ENCODE measurements at places on chromosomes 1 and 21.

GRCh38 chr1:61289232-61290098 is 207.1 kb downstream of the NFIA start:
- DNase-seq, result no peak

- no peak for DNase-seq
Measured at GRCh38 chr1:200099040-200099439, 71.5 kb downstream of the NR5A2 start.

- DNase-seq, result no peak
Measured at GRCh38 chr1:20949871-20950590, 162.9 kb upstream of the HP1BP3 start.

DNA sequence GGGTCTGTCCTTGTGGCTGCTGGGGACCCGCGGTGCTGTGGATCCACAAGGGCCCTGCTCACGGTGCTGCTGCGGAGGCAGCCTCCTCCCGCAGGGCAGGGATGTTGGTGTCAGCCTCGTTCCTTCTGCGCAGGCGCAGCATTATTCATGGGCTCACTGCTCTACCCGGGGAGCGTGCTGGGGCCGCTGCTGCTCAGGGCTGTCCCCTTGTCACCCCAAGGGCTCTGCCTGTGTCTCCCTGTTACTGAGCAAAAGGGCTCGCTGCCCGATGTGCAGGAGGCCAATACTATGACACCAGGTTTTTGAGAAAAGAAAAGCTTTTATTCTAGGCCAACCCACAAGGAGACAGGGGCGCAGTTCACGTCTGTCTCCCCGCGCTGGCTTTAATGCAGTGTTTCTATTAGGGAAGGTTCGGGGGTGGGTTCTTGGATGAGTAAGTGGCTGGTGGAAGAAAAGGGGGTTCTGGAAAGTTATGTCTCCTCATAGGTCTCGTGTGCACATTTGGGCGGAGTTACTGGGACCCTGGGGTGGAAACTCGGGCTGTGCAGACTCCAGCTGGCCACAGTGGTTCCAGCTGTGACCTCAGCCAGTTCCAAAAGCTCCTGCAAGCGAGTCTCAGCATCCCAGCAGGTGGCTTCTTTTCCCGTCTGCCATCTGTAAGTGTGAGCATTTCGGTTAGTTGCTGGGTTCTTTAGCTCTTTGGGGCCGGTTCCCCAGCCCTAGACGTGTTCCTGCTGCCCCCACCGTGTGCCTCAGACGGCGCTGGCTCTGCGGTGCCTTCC is 40.8 kb upstream of the LRRC3 start:
- DNase-seq, result no peak

- no peak for DNase-seq
Measured at GRCh38 chr1:171868217-171868803, 27.0 kb downstream of the DNM3 start.

GRCh38 chr1:9628541-9629444 is 22.7 kb upstream of the PIK3CD start:
- DNase-seq, result no peak

GRCh38 chr1:88883156-88883555 is 8.2 kb downstream of the GTF2B start:
- no peak for DNase-seq

GRCh38 chr1:214102907-214103306 is 115.1 kb downstream of the PROX1 start:
- DNase-seq, result no peak

DNA sequence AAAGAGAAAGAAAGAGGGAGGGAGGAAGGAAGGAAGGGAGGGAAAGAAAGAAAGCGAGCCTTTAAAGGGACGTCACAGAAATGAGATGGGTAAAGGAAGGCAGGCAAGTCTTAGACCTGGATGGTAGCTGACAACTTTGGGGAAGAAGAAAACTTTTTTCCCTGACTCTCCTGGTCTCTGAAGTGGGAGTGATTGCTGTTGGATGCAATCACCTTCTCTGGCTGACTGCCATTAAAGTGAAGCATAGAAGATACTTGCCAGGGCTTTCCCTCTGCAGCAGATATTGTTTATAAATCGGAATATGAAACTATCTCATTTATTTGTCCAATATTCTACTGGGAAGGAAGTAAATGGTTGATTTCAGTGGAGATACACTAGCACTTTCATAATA is 27.0 kb downstream of the VCAM1 start:
- no peak for DNase-seq

DNA sequence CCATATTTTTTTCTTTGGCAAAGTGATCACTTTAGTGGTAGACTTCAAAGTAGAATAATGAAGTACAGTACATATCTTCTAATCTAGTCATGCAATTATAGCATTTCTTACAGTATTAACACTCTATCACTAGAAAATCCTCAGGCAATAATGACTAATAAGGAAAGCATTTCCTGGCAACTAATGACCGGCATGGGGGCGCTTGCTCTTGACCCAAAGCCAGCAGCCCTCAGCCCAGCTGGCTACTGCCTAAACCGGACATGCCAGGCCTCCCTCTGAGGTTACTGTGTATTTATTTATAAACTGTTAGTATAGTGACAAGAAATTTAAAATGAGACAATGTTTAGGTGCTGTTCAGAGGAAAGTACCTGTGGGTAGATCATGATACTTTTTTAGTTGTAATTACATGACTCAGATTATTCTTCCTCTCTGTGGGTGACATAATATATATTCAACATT is 633.8 kb downstream of the PTPRC start:
- DNase-seq, result peak; percentile 40

DNA sequence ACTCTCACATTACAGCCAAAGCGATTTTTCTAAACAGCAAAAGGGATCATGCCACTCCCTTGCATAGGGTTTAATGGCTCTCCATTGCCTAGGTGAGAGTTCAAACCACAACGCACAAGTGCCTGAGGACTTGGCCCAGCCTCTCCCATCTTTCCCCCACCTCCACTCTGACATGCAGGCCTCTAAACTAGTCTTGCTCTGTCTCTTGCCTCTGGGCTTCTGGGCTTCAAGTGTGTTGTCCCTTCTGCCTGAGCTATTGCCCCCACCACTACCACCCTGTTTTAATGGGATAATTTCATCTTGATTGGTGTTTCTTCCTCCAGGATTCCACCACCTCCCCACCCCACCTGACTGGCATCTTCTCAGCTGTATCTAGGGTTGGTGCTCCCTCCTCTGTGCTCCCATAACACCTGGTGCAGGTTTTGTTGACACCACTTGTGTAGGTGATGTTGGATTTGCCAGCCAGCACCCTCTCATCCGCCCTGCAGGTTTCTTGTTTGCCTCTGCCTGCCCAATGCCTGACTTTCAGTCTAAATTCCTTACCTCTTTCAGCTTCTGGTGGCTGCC is 2.7 kb upstream of the ZBTB21 start:
- DNase-seq, result no peak

Measured in right lung (tissue), 10 donors.